ENCODE measurements at places on chromosomes 13 and 19.

DNA sequence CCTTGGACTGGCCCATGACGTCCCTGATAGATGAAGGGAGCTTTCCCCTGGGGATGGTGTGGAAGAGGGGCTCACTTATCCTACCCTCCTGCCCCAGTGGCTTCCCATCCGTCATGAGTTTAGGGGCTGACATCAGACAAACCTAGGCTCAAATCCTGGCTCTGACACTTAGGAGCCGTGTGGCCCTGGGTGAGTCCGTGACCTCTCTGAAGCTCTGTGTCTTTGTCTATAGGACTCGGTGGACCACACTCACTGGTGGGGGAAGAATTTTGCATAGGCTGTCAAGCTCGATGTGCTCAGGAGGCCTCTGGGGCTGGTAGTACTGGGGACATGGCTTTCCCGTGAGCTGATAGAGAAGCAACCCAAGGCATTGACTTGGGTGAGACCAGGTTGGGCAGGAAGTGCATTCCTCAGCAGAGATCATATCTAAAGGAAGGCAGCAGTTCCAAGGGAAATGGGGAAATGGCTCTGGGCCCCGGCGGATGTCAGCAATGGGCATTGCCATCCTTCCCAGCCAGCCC lies 17.4 kb upstream of the AP1M2 start:
- no peak for DNase-seq

DNA sequence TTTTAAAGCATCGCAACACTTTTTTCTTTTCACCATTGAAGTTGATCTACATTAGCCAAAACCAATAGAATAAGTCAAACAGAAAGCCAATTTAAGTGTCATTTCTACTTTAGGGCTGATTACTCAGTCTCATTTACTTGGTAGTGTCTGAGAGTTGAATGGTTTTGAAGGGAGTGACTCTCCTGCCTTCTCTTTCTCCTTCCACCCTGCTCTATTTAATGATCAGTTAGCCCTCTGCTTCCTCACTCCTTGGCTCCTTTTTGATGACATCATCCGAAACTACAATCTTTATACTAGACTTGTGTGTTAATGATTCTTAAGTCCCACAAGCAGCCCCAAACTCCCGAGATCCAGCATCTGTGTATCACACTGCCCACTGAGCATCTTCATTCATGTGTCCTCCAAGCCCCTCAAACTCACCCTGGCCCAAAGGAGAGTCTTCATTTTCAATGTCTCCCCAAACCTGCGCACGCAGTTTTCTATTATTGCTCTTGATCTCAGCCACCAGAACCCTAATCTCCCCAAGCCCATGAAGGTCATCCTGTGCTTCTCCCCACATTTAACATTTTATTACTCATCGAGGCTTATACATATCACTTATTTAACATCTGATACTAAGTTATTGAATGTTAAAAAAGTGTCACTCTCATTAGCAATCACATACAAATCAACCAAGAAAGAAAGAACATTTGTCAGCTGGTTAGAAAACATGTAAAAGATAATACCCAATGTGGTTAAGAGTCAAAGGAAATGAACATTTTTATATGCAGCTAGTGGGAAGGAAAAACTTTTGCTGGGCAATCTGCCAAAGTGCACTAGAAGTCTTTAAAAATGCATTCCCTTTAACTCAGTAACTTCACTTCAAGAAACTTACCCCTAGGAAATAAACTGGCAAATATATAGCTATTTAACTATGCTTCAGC lies 32.2 kb upstream of the ARGLU1 start:
- no peak for DNase-seq

DNA sequence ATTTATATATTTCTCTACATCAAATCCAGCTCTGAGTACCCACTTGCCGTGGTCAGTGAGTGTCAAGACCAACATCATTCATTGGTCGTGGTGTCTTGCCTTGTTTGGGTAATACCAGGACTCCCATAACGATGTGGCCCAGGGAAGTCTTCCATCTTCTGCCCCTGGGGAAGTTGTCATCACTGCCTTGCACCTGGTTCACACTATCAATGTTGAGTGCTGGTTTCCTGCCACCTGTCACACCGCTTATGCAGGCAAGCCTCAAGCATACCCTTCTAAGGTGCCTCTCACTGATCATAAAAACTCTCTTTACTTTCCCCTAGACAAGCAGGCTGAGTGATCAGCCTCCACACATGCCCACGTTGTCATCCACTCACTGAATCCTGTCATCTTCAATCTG lies 382.4 kb downstream of the KCTD12 start:
- peak; percentile 94 for DNase-seq

- peak; percentile 54 for DNase-seq
Observed at GRCh38 chr13:102847272-102848234, 1.7 kb downstream of the ERCC5 start.

DNA sequence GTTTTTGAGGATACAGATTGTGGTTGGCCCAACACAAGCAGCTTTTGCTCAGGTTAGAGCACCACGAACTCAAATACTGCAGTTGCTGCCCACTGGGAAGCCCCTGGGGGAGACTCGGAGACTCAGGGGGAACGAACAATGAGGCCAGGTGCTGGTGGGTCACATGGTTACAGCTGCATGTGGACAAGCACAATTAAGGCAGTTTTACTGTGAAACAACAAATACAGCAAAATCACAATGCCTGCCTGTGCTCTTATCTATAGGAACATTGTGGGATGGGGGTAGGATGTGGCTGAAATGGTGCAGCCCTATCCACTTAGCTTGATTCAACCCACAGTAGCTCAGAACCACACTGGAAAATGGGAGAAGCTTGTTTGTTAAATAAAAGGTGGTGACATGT lies 119.7 kb upstream of the SPATA13 start:
- DNase-seq = no peak

- DNase-seq = no peak
Observed at GRCh38 chr19:53771144-53771543, 53.0 kb downstream of the NLRP12 start.

GRCh38 chr19:30430206-30430734 lies 58.1 kb downstream of the ZNF536 start:
- no peak for DNase-seq

- DNase-seq = no peak
Observed at GRCh38 chr13:93794197-93794885, 567.7 kb downstream of the GPC6 start.

DNA sequence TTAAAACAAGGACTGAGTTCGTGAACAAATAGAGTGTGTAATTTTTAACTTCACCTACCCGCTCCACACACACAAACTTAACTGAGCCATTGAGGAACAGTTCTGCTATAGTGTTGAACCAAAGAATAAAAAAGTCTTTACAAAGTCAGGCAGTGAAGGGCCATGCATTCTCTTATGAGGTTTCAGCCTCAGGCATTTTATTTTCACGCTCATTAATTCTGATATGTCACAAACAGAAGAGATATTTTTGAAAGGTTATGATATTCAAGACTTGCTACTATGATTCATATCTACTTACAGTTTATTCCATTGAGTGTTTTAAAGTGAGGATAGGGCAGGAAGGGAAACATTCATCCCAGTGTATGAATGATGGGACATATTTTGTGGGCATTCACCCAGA lies 282.2 kb downstream of the SLITRK5 start:
- no peak for DNase-seq

DNA sequence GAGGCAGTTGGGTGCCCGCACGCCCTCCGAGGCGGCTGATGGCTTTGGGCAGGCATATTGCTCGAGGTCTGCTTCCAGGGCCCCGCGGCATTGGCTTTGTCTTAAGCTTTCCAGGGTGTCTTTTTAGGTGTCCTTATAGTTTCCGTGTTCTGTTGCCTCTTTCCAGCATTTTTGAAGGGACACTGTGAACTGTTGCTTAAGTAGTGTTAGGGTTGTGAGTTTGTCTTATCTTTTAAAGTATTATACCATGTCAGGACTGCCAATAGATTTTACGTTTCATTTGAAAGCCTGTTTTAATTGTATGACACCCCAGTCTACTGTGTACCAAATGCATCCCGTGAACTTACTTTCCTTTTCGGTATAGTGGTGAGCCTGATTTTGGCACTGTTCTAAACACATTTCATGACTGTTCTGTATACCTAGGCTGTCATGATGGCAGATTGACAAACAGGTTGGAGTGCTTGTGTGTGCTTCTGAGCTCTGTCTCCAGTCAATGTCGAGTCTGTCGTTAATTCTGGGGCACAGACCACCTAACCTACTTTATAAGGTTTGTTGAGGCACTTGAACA lies 656 bp downstream of the PCCA start:
- DNase-seq = peak; percentile 19

GRCh38 chr19:56101095-56101494 lies 20.0 kb downstream of the ZNF787 start:
- DNase-seq = no peak
